ENCODE measurements at places on chromosomes 5 and 9.

GRCh38 chr9:16245756-16246440, 624.6 kb downstream of the BNC2 start:
- no peak for DNase-seq

DNA sequence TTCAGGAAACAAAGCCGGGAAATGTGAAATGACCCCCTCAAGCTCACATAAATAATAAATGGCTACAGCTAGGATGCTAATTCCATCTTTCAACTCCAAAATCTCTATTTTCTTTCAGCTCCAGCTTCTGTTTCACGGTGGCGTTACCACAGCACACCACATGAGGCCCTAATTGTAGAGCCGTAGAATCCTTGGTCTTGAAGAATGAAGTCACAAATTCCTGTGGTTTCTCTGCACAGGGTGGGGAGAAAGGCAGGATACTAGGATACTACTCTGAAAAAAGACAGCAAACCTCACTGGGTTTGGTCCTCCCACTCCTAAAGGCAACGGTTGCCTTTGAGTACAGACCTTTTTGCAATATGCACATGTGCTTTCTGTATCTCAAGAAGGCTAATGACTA, 13.9 kb upstream of the RARS1 start:
- no peak for DNase-seq

- DNase-seq, result peak; percentile 27
These were observed 1.3 kb downstream of the GADD45G start for GRCh38 chr9:89606049-89606623.

DNA sequence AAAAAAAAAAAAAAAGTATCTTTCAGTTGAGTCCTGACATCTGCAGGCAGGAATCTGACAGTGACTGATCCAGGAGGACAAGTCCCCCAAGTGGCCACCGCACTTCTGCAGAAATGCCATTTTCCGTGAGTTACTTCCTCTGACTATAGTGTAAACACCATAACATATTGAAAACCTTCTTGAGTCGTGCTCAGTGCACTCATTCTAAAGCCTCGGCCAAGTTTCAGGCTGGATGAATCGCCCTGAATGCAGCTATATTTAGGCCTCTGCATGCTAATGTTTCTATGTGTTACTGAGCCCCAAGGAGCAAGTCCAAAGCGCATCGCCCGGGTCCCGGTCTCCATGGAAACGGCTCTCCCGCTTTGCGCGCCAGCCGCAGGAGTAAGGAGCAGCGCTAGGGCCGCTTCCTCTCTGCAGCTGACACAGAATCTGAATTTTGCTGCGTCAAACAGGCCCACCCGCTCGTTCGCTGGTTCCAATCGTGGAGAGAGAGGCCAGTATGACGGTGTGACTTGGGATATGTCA, 335.4 kb downstream of the MSX2 start:
- peak; percentile 8 for DNase-seq

GRCh38 chr5:137754961-137755762, 999 bp upstream of the HNRNPA0 start:
- DNase-seq, result no peak

DNA sequence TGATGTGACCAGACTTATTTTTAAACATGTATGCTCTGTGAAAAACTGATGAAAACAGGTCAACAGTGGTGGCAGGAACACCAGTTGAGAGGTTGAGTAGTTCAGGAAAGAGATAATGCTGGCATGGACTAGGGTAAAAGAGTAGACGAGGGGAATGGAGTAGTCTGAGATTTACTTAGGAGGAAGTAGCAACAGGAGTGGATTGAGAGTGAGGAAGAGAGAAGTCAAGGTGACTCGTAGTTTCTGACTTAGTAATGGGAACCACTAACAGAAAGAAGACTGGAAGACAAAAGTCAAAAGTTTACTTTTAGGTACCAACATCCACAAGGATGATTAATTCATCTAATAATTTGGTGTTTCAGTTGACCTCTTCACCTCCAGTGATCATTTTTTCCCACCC, 3.6 kb downstream of the SRA1 start:
- DNase-seq, result no peak

DNA sequence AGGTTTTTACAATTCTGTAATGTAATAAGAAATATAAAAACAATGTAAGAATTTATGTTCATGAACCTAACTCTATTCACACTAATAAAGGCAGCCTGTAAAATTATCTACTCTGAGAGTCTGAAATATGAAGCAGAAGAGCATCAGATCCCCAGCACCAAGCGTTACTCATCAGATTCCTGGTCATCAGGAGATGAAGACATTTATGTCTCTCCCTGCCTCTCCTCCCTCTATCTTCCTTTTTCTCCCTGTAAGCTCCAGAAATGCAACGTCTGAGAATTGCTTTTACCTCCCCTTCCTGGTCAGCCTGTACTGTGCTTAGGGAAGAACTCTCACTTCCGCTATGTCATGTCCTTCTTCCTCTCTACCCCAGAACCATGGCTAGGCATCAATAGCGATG, 114.4 kb upstream of the SLIT3 start:
- DNase-seq, result no peak

DNA sequence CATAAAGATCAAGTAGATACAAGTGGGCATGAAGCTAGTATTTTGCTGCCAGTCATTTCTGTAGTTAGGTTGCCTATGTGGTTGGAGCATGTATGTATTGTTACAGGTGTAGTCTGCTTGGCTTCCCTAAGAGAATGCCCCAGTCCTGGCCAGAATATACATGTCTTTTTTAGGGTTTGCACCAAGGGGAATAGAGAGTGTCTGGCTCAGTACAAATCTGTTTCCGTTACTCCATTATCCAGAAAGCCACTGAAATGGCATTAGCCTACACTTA, 23.2 kb downstream of the TGFBR1 start:
- no peak for DNase-seq

DNA sequence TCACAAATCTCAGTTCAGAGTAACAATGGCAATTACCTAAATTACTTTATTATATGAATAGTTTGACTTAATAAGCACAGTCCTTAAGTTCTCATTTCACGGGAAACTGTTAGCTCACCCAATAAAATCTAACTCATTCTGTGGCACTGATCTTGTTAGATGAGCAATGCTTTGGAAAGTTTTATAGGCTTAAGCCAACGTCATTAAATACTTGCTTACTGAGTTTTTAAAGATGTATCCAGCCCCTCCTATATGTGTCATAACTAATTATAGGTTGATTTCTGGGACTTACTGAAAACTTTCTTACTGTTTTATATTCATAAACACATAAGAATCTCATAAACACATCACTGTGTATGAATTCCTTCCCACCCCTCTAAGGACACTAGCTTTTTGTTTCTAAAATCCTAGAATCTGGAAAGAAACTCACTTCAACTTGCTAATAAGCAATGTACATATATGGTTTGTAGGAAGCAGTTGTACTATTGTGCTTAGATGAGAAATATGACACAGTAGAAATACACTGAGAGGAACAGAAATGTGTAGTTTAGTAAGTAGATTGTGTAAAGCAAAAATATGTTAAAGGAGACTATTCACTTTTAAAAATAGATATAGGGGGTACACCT, 14.1 kb upstream of the MARCOL start:
- no peak for DNase-seq
